Erythroblast (primary cell): ENCODE measurements at places on chromosomes 2 and 18.

DNA sequence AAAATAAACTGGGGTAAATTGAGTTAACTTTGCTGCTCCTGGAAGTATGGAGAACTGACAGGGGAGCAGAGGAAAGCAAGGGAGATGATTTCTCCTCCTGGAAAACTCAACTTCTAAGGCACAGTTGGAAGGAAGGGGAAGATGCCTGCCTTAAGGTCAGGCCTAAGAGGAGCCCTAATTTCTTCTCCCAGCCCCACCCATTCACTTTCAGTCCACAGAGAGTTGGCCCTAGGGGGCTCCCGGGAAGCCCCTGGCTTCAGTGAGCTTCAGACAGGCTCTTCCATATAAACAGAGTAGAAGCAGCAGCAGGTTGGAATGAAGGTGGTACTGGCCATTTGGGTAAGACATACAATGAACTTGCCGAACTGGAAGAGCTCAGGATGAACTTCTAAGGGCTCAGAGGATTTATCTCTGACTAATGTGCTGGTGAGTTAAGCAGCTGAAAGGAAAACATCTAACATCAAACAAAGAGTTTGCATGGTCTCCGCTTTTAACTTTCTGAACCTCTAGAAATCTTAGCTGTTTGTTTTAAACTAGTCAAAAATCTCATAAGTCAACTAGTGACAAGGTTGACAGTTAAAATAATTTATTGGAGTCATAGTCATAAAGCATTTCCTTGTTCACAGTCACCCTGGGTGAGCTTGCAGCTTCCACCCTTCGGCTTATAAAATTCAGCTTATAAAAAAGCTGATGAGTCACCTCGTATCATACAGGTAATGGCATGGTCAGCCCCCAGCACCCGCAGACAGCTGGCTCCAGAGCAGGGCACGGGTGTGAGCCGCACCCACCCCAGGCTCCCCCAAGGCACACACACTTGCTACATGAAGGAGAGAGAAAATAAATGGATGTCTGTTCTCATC is 9.8 kb downstream of the MALL start:
- DNase-seq: no peak

- peak; percentile 68 for DNase-seq
Observed at GRCh38 chr2:37877457-37878315, 47.4 kb upstream of the RMDN2 start.

- DNase-seq: no peak
Observed at GRCh38 chr2:45793305-45793962, 142.0 kb downstream of the PRKCE start.

GRCh38 chr2:100522430-100522829 is 40.4 kb upstream of the PDCL3 start:
- DNase-seq: no peak

DNA sequence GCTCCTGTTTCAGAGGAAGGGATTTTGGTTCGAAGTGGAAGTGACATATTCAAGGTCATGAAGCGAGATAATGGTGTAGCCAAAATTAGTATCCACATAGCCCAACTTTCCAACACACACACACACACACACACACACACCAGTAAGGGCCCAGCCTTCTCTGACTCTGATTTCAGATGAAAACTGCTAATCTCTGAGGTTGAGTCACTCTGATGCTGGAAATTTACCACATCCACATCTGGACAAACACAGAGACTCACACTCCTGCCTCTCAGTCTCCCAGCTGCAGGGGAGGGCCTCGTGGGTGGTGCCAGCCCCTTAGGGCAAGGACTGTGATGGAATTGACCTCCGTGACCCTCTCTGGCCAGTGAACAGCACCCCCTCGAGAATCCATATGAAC is 29.0 kb upstream of the SLC35F6 start:
- no peak for DNase-seq

GRCh38 chr2:72713857-72714256 is 112.0 kb downstream of the EXOC6B start:
- no peak for DNase-seq

DNA sequence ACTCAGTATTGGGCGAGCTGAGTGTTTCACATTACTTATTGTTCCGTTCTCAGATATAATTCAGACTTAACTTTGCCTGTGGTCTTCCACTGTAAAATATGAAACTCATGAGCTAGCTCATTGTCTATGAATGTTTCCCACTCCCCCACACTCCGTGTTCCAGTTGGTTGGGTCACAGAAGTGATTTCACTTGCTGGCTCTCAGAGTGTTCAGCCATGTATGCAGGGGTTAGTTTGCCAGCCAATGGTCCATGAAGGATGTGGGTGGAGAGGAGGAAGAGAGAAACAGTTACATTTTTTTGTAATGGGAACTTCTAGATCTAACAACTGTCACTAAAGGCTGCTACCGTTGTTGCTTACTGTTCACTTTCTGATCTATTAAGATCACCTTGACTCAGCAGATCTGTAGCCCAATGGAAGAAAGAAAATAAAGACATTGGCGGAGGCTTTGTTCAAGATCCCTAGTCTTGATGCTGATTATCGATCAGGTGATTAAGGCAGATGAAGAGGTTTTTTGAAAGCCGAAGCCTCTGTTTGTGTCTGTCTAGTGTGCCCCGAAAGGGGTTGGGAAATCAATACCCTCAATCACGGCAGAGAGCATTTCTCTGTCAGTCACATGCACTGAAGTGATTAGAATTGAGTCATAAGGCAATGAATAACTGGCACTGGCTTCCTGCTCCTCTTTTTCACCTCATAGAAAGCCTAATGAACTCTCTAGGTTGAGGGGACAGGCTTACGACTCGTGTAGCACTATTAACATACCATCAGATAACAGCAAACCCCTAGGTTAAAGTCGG is 279.7 kb upstream of the FIGN start:
- no peak for DNase-seq

GRCh38 chr2:71129902-71130151 is 202 bp downstream of the MCEE start:
- DNase-seq: no peak

GRCh38 chr2:176088048-176088936 is 4.2 kb upstream of the HOXD13 start:
- peak; percentile 28 for DNase-seq

DNA sequence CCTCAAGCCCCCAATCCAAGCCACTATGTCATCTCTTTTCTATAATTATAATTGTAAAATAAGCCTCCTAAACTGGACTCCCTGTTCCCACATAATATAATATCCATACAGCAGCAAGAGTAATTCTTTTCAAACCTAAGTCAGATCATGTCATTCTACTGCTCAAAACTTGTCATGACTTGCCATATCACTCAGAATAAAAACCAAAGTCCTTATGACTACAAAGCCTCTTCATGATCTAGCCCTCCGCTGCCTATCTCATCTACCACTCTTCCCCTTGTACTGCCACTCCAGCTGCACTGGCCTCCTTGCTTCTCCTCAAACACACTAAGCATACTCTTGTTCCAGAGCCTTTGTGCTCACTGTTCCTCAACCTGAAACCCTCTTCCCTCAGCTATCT is 69.9 kb downstream of the MEMO1 start:
- DNase-seq: no peak

- peak; percentile 90 for DNase-seq
Observed at GRCh38 chr2:42928692-42929545, 136.5 kb upstream of the HAAO start.

DNA sequence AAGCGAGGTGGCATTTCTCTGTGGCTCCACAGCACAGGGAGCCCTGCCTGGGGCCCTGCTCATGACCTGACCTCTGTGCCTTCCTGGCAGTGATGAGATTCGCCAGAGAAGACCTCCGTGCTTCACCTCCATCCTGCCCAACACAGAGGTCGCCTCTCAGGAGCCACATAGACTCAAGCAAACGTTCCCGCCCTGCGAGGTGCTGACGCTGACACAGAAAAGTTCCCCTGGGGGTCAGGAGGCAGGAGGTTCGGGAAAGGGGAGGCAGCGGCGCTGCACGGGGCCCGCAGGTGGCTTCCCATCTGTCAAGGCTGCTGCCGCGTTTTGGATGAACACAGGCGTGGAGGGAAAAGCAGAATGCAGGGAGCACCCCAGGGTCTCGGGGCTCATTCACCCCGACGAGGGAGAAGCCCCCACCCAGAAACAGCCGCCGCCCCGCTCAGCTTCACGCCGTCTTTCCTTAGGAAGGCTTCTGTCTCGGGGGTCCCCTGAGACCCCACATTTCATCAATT is 579.6 kb upstream of the SALL3 start:
- no peak for DNase-seq

GRCh38 chr18:25234740-25235345 is 117.1 kb downstream of the ZNF521 start:
- no peak for DNase-seq

DNA sequence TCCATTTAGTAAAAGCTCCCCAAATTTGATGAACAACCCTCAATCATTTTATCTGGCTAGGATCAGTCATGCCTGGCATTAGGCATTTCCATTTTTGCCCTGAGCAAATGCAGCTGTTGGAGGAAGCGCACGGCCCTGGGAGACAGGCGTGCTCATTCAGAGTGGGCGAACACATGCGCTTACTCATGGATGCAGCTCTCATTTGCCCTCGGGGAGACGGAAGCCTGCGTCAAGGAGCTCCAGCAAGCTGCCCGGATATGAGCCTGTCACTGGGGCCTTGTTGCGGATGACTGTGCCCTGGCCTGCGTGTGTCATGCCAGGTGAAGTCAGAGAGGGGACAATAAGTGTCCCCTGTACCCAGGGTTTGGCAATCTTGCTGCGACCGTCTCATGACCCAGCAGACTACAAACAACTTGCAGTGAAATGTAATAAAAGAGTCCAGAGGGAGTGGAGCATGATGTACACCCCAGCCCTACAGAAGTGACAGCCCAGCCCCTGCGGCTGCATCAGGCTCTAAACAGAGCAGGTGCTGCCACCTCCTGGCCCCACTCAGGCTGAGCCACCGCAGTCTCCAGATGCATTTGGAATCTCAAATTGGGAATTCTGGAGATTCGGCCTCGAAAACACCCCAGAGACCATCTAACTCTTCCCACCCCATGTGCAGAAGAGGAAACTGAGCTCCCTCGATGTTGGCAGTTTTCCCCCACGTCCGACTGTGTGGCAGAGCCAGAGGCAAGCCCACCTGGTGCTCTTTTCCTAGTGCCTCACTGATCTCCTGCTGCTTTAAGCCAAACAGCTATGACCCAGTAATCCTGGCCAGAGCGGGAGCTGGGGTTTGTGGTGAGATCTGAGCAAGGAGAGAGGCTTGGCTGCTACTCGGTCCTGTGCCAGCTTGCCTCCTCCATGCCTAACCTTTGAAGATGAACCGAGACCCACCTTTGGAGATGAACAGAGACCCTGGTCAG is 105.0 kb upstream of the ALK start:
- DNase-seq: peak; percentile 9

- DNase-seq: no peak
Observed at GRCh38 chr18:79513381-79514081, 117.8 kb downstream of the NFATC1 start.

DNA sequence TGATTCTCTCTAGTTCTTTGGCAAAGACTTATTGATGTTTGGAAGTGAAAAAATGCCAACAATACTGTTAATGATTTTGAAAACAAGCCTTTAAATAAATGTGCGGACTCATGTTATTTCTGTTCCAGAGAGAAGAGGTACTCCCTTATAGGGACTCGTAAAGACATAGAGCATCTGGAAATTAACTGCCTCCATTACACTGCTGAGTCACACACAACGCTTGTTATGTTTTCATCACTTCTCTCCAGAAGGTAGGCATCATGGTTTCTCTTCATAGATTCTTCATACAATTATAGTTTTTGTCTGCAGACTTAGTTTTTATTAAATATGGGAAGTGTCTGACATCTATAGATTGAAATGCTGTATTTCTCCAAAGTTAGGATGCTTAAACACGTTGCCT is 302.5 kb upstream of the EPC2 start:
- DNase-seq: no peak

- DNase-seq: no peak
Observed at GRCh38 chr2:173658946-173659371, 304.3 kb downstream of the CDCA7 start.

GRCh38 chr2:136905779-136906178 is 140.4 kb downstream of the THSD7B start:
- DNase-seq: no peak
